CD4-positive, alpha-beta T cell treated with Interleukin-21 for 1 hour (primary cell): ENCODE measurements at places on chromosomes 1 and 21.

- DNase-seq: no peak
These were observed 128.1 kb downstream of the MRPS6 start for GRCh38 chr21:34201481-34201858.

DNA sequence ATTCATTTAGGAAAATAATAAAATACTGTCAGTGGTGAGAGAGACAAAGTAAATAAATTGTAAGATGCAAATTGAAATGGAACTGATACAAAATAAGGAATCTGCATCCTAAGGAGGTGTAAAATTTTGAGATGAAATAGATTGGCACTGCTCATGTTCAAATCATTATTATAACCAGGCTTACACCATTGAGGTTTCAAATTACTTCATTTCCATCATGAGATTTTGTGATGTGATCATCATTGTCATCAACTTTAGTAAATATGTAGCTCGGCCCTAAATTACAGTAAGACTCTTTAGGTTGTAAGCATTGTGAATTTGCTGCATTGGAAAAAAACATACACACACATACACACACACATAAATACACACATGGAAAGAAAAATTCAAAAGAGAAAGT, 123.4 kb downstream of the SDCCAG8 start:
- no peak for DNase-seq

DNA sequence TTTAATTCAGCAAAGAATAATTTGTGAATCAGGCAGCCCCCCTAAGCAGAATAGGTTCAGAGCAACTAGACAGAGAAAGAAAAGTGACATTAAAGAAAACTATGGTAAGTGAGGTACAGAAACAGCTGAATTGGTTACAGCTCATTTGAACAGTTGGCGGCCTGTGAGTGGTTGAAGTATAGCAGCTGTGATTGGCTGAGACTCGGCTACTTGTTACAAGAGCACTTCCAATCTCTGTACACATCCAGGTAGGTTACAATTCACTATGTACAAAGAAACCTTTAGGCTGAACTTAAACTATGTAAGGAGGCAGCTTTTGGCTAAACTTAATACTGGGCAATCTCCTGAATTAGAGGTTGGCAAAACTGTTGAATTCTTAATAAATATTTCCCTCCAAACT, 171.1 kb upstream of the LHX8 start:
- DNase-seq: no peak

DNA sequence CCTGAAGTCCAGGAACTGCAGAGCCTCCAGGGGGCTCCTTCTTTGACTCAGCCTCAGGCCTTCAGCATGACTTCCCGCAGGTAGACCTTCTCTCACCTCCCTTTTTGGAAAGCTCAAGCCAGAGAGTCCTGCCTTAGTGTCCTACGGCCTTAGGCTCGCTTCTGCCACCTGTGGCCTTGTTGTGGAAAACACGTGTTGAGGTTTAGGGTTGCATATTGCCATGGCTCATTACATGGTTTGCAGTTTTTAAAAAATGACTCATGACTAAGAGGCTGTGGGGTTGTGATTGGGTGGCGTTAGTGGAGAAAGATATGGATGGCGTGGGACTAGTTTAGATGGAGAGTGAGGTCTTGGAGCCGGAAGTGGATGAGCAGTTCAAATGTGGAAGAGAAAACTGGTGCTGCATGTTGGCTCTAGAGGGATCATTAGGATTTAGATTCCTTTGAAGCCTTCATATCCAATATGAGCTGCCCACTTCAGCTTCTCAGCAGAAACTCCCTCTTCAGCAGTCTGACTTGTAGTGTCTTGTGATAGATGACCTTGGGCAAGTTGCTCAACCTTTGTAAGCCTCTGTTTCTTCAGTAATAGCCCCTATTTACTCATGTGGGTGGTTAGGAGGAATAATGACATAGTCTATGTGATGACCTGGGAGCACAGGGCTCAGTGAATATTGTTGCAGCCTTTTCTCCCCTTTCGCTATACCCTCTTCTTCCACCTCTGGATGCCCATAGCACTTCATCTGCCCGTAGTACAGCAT, 6.5 kb upstream of the FGGY start:
- DNase-seq: peak; percentile 15

GRCh38 chr1:220528679-220529501, 954 bp downstream of the MARK1 start:
- DNase-seq: no peak

- peak; percentile 35 for DNase-seq
These were observed 26.0 kb downstream of the MACF1 start for GRCh38 chr1:39230261-39231190.

- no peak for DNase-seq
These were observed 102.8 kb upstream of the SOD1 start for GRCh38 chr21:31556662-31557061.
